ENCODE measurements at places on chromosomes 6 and 20. TPM values are rescaled to one million over a fixed set of nuclear protein-coding genes. Genes with fewer than 3 reads are reported as not detected.

- no peak for DNase-seq
These were observed 776.3 kb downstream of the EYS start for GRCh38 chr6:64930681-64931080.

MACROD2 gene
- 0.97 TPM for total RNA-seq

BEND6 gene
- 0.66 TPM for total RNA-seq

SYCP2L gene
- not detected for total RNA-seq

PRDM13 gene
- not detected for total RNA-seq

DNA sequence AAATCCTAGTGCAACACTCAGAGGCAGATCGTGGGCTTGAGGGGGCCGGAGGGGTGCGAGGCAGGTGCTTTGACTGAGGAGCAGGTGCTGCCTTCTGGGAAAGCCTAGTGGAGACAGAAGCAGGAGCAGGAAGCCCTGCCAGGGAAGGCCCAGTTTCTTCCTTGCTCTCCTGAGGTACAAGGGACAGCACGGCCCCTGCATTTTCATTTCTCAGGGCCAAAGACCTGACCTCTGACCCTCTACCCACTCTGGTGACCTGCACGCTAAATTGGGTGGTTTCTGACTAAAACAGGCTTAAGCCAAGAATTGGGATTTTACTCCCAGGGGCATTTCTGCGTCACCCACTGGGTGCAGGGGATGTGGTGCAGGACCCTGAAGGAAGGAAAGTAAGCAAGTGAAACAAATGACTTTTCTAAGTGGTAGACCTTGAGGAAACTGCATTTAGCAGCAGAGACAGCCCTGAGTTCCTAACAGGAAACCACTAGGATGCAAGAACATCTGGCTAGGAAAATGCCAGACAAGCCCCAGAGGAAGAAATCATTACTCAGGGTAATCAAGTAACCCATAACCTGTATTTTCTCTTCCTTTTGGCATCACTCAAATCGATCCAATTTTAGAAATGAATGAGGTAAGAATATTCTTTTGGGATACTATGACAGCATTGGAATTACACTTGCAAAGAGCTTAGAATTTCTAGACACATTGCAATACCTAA lies 141.7 kb downstream of the CD164 start:
- DNase-seq = no peak

GRCh38 chr6:156396068-156396771 lies 381.0 kb upstream of the ARID1B start:
- no peak for DNase-seq

DNA sequence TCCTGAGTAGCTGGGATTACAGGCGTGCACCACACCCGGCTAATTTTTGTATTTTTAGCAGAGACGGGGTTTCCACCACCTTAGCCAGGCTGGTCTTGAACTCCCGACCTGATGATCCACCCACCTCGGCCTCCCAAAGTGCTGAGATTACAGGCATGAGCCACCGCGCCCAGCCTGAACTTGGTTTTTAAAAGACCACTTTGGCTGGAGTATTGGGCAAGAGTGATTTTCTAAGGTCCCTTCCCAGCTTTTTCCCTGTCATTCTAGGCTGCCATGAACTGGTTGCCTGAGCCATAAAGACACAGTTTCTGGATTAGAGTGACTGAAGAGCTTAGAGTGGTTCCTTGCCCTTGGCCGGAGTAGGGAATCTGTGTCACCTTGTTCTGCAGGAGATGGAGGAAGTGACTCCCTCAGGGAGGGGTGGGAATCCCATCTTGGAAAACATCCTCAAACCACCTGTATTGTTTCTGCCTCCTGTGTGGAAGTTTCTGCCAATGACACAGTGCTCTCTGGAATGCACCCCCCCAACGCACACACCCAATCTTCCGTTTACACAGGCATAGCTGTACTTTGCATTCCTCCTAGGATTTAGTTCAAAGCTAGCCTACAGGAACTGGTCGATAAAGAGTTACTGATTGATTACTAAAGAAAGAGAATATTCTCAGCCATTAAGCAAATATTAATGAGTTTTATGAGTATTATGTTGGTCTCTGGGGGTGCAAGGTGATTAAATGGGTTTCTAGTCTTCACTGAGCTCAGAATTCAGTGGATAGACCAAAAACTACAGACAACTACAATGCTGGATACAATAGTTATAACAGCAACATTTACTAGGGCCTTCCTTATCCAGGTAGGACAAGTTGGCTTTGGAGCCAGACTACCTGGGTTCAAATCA lies 18.2 kb downstream of the BCL2L1 start:
- peak; percentile 54 for DNase-seq

GRCh38 chr6:142746524-142746923 lies 198.5 kb downstream of the HIVEP2 start:
- peak; percentile 55 for DNase-seq

THEMIS gene
- total RNA-seq = not detected

TFAP2D gene
- total RNA-seq = not detected

TINAG gene
- 0.21 TPM for total RNA-seq

- DNase-seq = no peak
These were observed 58.0 kb downstream of the PRL start for GRCh38 chr6:22238861-22239260.

DNA sequence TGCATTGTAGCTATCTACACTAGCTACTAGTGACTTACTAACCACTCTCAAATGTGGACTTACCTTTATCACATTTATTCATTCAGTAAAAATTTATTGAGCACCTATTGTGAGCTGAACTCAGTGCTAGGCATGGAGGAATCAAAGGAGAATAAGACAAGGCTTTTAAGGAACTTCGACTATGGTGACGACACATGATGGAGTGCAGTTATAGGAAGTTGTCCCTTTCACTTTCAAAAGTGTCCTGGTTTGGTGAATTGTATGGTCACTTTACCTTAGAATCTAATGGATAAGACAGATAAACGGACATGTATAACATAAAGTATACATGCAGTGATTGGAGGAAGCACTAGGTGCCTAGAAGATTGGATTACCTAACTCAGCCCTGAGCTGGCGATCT lies 4.3 kb downstream of the AKAP7 start:
- DNase-seq = no peak

ELOVL4 gene
- total RNA-seq = 4.1 TPM

- no peak for DNase-seq
These were observed 344.7 kb downstream of the CDH4 start for GRCh38 chr20:61596687-61597330.

FAM83C gene
- not detected for total RNA-seq

- no peak for DNase-seq
These were observed 59.6 kb downstream of the EFCAB8 start for GRCh38 chr20:32918296-32918695.

DNA sequence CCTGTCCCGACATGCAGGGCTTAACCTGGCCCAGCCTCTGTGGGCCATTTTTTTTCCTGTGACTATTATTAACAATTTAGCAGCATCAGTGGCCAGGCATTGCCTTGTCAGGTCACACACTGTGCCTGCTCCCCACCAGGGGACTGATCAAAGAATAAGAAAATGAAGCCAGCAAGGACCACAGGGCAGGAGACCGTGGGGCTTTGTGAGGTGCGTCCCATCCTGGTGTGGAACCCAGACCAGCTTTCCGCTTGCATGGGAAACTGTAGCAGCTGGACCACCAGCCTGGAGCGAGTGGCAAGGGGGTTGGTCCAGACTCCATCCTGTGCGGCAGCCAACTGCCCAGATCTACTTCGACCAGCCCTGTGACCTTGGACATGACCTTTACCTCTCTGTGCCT lies 218.3 kb downstream of the ANKRD60 start:
- DNase-seq = no peak

Measured in endothelial cell of umbilical vein (primary cell).